Activated CD4-positive, alpha-beta T cell treated with anti-CD3 and anti-CD28 coated beads, Interleukin-2, amount 10 ng/mL, durations not matched to agents 24 days and 14 days (primary cell): ENCODE measurements at places on chromosomes 1 and 21. TPM values are rescaled to one million over a fixed set of nuclear protein-coding genes. Genes with fewer than 3 reads are reported as not detected.

Gene KCND3
- total RNA-seq: 0.07 TPM in 1 of 2 replicates, not detected in the other

Gene OR14I1
- not detected in 2 replicates for total RNA-seq

Gene S100A2
- total RNA-seq: 0.40 and 1.2 TPM in 2 replicates

Gene THEM5
- not detected in 2 replicates for total RNA-seq

DNA sequence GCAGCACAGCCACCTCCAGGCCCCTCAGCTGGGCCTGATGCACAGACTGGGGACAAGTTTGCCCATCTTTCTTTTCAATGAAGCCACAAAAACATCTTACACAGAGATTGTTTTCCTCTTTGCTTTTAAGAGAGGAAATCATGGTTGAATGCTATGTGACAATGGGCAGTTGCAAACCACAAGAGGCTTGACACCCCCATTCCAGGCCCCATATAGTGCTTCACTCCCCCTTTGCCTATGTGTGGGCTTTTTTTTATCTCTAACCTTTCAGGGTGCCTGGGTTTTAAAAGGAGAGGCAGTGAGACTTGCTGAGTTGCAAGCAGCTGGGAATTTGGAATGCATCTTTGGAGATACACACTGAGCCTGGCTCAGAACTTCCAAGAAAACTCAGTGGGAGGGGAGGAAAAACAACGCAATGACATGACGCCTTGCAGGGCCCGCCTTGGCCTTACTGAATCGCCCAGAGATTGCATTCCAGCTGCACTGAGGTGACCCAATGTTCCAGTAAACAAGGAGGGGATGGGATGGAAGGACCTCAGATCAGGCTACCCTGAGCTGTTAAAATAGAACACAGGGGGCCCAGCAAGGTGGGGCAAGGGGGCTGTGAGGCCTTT, 145.2 kb upstream of the ZNF648 start:
- no peak for DNase-seq

DNA sequence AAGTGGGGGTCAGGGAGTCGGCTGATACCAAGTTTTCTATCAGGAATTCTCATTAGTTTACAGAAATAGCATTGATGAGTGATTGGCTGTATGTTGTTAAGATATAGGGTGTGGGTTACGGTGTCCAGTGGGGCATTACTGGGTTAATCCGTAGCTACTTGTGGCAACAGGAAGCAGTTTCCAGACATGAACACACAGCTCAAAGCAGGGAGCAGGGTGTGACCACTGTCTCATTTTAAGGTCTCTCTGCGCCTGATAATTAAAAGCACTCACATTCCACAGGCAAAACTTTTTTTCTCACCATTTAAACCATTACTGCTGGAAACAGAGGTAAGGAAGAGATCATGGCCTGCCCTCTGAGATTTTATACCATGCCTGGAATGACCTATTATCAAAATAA, 114.9 kb downstream of the SIK1 start:
- DNase-seq: no peak

- no peak for DNase-seq
Observed at GRCh38 chr1:22139817-22140216, 3.1 kb downstream of the WNT4 start.

DNA sequence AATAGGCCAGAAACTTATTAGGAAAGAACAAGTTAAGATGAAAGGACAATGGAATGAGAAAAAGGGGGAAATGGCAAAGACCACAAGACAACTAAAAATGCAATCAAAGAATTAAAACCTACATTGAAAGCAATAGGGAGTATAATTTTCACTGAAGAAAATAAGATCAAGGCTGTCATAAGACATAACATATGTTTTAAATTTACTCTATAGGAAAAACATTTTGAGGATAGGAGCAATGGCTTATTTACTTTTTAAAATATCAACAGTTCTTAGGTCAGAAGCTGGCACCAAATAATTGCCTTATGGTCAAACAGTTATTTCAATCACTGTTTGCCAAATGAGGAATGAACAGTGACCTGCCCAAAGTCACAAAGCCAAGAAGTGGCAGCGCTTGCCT, 171.2 kb upstream of the HOOK1 start:
- DNase-seq: no peak

DNA sequence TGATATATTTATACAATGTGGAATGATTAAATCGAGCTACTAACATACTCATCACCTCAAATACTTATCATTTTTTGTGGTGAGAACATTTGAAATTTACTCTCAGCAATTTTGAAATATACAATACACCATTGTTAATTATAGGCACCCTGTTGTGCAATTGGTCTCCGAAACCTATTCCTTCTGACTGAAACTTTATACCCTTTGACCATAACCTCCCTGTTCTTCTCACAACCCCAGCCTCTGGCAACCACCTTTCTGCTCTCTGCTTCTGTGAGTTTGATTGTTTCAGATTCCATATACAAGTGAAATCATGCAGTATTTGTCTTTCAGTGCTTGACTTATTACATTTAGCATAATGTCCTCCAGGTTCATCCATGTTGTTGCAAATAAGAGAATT, 49.5 kb downstream of the SETD4 start:
- DNase-seq: no peak

DNA sequence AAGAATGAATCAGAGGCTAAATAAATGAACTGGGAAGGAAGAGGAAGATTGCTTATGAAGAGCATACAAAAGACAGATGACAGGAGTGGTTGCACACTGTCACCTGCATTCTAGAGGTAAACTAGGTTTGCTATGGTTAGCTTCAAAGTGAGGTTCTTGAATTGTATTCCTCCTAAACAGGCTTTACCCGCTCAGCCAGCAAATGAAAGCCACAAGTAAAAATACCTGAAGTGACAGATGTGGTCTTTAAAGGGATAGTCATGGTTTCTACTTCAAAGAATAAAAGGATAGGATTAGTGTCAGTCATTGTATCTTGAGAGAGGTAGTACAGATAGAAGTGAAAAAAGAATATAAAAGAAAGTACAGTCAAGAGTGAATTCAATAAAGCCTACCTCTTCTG, 32.4 kb upstream of the PRDX6 start:
- DNase-seq: peak; percentile 69

DNA sequence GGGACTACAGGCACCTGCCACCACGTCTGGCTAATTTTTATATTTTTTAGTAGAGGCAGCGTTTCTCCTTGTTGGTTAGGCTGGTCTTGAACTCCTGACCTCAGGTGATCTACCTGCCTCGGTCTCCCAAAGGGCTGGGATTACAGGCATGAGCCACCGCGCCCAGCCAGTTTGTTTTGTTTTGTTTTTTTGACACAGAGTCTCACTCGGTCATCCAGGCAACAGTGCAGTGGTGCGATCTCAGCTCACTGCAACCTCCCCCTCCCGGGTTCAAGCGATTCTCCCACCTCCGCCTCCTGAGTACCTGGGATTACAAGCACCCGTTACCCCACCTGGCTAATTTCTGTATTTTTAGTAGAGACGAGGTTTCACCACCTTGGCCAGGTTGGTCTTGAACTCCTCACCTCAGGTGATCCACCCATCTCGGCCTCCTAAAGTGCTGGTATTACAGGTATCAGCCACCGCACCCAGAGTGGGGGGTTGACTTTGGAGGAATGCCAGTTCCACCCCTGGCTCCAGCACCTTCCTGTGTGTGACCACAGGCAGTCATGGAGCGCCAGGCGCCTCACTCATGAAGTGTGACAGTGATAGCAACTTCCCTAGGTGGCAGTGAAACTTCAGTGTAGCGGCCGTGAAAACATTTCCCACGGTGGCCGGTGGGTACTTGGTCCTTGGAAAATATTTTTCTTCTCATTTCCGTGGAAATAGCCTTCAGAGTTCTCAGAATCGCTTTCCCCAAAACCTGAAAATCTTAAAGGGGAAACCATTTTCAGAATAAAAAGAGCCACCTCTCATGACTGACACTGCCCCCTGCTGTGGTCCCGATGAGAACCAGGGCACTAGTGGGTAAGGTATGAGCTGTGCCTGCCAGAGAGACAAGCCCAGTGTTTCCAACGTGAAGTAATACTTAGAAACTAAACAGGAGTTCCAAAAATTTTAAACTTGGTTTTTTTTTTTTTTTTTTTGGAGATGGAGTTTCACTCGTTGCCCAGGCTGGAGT, 48.6 kb downstream of the WDR4 start:
- peak; percentile 70 for DNase-seq

DNA sequence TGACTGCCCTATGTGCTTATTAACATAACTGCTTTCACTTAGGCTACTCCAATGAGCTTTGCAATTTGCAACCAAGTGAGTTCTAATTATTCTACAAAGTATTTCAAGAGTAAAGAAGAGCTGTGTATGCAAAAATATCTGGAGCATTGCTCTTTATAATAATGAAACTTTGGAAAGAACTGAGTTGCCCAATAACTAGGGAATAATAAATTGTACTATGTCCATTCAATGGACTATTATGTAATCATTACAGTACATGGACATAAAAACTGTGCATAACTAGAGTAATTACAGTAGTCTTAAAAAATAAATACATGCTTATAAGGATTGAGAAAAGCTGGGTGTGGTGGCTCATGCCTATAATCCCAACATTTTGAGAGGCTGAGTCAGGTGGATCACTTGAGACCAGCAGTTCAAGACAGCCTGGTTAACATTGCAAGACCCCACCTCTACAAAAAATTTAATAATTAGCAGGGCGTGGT, 70.3 kb upstream of the JAK1 start:
- DNase-seq: no peak

GRCh38 chr1:203187304-203187685, 791 bp upstream of the CHI3L1 start:
- no peak for DNase-seq

- DNase-seq: no peak
Observed at GRCh38 chr1:42158189-42158588, 5.0 kb downstream of the GUCA2B start.

DNA sequence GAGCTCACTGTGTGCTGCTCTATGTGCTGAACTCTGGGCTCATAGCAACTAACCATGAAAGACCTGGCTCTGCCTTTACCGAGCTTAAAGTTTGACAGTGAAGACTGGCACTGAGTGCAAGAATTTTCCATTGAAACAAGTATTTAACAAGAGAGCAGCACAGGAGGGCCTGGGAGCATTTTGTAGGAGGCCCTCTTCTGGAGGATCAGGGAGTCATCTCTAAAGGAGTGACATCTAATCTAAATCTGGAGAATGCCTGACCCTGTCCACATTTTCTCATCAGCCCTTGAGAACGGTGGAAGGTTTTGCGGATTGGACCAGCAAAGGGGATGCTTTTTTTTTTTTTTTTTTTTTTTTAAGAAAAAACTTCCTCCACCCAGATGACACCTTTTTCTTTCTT, 150.8 kb downstream of the ROR1 start:
- DNase-seq: no peak

- no peak for DNase-seq
Observed at GRCh38 chr1:100306735-100307313, 40.8 kb downstream of the RTCA start.

DNA sequence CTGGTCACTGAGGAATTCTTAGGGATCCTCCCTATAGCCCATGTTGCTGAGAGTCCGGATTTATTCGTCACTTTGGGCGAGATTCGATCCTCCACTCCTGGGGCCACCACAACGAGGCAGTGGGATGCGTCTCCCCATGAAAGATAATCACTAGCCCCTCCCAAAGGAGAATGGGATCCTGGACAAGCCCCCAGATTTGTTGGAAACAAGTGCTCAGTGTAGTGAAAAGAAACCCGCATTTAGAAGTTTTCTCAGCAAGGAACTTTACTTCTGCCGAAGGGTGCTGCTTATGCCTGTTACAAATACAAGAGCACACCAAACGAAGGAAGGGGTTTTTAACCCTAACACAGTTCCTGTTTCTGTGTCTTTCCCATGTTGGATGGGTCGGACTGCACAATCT, 83.3 kb downstream of the ZFYVE9 start:
- no peak for DNase-seq
